ENCODE measurements at places on chromosomes 4 and X.

- DNase-seq: peak; percentile 84
These were observed at the start of gene MED28 for GRCh38 chr4:17614416-17615299. Gene MED28, plus strand, starts transcription at chr4:17614641. Its CDS starts 14 bp downstream, at chr4:17614655.

DNA sequence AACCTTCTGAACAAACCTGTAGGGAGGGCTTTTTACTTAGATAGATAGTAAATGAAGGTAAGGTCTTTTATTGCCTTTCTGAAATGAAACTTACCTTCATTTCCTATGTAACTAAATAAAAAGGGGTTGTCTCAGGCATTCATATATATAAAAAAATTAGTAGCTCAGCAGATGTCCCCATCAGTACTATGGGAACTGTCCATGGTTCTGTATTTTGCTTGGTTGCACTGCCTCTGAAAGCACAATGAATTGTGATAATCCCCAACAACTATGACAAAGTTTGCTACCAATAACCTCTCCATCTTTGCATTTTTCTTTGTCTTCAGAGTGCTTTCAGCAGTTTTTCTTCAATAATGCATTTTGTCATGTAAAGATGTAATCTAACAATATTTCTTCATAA lies 222.4 kb downstream of the SLIT2 start:
- no peak for DNase-seq

DNA sequence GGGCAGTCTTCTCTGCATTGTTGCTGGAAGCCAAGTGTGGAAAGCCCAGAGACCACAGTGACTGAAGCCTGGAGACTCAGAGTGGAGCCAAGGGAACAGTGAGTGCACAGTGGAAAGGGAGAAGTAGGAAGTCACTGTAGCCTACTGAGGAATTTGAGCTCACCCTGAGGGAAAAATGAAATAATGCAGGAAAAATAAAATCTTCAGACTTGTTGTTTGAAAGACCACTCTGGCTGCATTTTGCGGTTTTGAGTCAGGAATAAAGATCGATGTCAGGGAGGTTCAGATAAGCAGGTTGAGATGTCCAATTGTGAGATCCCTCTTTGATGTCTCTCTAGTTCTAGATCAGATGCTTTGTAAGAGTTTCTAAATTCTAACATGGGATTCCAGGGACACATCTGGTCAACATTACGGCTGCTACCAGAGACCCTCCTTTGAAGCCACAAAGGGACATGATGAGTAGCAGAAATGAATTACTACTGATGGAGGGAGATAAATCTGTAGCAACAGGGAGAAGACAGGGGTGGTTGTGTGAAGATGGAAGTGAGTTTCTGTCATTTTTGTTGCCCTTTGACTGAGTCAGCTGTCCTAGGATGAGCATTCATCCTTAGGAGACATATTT lies 8.4 kb downstream of the ADH4 start:
- no peak for DNase-seq

- no peak for DNase-seq
These were observed 110.2 kb upstream of the PRDX4 start for GRCh38 chrX:23557070-23557469.

GRCh38 chr4:112098841-112099530 lies 46.3 kb upstream of the FAM241A start:
- no peak for DNase-seq

- no peak for DNase-seq
These were observed 4.2 kb upstream of the RGS12 start for GRCh38 chr4:3288571-3289094.

GRCh38 chr4:16278178-16278577 lies 51.9 kb upstream of the TAPT1 start:
- no peak for DNase-seq

DNA sequence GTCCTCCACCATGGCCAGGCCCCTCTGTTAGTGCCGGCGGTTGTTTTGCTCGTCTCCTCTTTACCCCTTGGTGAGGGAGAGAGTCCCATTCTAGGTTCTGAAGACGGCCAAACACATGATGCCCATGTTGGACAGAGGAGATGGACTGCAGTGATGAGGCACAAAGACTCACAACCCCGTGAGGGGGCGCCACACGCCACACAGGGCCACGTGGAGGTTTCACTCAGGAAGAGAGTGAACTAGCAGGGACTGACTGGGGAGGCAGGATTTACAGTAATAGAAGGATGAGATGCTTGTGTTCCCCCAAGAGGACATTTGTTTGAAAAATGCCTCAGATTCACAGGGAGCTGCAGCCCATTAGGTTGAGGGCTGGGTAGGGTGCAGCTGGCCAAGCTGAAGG lies 655.3 kb upstream of the FRG1 start:
- no peak for DNase-seq

DNA sequence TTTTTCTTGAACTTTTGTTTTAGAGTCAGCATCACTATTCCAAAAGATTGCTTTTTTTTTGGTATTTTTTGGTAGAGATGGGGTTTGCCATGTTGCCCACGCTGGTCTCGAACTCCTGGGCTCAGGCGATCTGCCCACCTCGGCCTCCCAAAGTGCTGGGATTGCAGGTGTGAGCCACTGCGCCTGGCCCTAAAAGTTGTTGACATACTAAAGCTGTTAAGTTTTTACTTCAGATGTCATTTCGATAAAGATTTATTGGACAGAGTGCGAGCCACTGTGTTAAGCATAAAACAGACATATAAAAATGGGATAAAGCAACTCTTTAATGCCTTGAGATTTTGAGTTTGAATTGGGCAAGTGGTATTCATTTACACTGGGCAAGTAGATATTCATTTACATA lies 28.3 kb downstream of the USO1 start:
- no peak for DNase-seq

DNA sequence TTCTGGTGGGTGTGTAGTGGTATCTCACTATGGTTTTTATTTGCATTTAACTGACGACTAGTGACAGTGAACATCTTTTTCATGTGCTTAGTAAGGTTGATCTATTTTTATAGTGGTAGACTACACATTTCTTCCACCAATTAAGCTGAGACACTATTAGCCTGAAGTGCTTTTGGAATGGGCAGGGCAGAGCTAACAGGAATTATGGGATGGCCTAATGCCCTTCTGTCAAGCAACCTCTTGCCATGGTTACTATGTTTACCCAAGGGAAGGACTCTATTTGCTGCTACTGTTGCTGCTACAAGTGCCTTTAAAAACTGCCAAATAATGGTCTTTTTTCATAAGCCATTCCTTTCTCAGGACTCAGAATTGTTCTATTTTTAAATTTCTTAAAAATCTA lies 676.7 kb upstream of the ACTRT1 start:
- no peak for DNase-seq

GRCh38 chr4:61938250-61938846 lies 738.2 kb downstream of the ADGRL3 start:
- no peak for DNase-seq

GRCh38 chrX:69243276-69243675 lies 78.0 kb upstream of the PJA1 start:
- no peak for DNase-seq

- no peak for DNase-seq
These were observed 687.0 kb downstream of the DMD start for GRCh38 chrX:32524385-32524784.

- DNase-seq: no peak
These were observed 77.5 kb downstream of the DHRSX start for GRCh38 chrX:2423282-2423681.

DNA sequence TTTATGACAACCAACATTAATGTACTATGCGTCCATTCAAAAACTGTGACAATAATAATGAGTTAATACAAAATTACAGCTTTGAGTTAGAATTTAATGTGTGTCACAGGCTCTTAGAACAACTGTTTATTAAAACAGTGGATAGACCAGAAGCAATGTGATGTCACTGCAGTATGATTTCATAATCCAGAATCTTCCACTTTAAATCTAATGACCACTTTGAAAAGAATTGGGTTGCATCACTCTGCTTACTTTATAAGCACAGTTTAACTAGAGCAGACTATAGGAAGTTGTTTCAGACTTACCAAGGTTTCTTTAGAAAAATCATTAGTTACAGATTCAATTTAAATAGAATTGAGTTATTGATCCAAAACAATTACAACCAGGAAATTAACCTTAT lies 758.5 kb downstream of the KCTD8 start:
- DNase-seq: no peak

- no peak for DNase-seq
These were observed 29.3 kb downstream of the CRMP1 start for GRCh38 chr4:5863461-5864113.

DNA sequence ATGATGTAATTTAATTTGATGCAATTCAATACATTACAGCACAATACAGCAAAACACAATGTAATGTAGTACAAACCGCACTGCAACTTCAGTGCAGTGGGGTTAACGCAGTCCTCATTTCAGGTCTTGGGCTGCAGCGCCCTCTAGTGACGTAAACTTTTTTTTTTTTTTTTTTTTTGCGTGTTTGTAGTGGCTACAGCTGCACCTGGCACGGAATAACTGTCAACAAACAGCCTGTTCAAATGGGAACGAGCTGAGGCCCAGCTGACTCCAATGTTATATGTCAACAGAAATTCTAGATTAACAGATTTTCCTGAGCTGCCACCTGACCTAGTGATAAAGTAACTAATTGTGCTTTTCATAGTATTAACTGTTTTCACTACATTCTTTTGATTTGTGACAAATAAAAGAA lies 33.5 kb upstream of the RASSF6 start:
- DNase-seq: no peak

GRCh38 chrX:136221851-136222513 lies 29.2 kb downstream of the MAP7D3 start:
- DNase-seq: no peak

DNA sequence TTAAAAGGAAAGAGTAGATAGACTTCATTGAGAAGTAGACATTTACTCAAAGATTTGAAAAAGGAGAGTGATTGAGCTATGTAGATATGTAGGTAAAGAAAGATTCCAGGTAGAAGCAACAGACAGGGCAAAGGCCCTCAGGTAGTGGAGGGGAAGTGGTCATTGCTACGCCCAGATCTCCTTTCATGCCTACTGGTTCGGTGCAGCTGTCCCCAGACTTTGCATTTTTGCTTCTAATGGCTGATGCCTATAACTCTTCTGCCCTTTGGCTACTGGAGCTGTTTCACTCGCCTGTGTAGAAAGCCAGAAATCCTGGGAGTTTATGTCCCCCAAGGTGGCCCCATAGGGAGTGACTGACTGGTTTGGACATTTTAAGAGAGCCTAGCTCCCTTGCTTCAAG lies 16.9 kb upstream of the ARMCX2 start:
- DNase-seq: no peak

GRCh38 chr4:122873146-122873545 lies 46.5 kb downstream of the FGF2 start:
- no peak for DNase-seq

All from 8988T (cell line).